ENCODE measurements at places on chromosomes 3 and 15.
A peak's percentile ranks its signal among the peaks of the same experiment; 100 is the strongest.

- DNase-seq: no peak
These were observed 227.6 kb upstream of the CHRNA7 start for GRCh38 chr15:31802761-31803160.

DNA sequence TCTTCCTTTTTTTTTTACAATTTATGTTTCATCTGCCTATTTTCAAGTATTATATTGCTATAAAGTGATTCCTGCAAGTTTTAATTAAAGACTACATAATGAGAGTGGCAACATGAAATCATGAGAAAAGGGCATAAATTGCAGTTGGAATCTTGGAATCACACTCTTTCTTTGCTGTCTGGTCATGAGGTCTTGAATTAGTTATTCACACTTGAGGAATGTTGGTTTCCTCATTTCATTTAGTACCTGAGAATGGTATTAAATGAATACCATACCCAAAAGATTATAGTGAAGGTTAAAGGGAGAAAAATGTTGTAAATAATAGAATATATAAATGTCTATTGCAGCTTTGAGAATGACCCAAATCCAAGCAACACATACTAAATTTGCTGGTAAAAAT is 25.8 kb upstream of the CNTN3 start:
- DNase-seq: no peak

- DNase-seq: peak; percentile 73
These were observed 84.9 kb downstream of the NECTIN3 start for GRCh38 chr3:111156517-111156916.

DNA sequence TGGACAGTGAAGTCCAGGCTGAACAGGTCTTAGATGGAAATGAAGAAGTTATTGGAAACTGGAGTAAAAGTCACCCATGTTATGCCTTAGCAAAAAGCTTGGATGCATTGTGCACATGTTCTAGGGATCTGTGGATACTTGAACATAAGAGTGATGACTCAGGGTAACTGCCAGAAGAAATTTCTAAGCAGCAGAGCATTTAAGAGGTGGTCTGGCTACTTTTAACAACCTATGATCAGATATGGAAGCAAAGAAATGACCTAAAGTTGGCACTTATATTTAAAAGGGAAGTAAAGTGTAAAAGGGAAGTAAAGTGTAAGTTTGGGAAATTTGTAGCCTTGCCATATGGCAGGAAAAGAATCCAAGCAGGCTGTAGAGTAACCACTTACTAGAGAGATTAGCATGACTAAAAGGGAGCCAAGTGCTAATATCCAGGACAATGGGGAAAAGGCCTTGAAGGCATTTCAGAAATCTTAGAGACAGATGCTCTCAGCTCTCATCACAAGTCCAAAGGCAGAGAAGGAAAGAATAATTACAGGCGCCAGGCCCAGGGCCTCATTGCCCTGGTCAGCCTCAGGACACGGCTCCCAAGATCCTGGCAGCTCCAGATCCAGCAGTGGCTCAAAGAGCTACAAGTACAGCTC is 73.9 kb upstream of the KCNH8 start:
- DNase-seq: no peak

GRCh38 chr15:40906991-40907802 is 12.9 kb downstream of the VPS18 start:
- DNase-seq: peak; percentile 55

GRCh38 chr3:114206342-114206741 is 27.5 kb upstream of the DRD3 start:
- DNase-seq: no peak

DNA sequence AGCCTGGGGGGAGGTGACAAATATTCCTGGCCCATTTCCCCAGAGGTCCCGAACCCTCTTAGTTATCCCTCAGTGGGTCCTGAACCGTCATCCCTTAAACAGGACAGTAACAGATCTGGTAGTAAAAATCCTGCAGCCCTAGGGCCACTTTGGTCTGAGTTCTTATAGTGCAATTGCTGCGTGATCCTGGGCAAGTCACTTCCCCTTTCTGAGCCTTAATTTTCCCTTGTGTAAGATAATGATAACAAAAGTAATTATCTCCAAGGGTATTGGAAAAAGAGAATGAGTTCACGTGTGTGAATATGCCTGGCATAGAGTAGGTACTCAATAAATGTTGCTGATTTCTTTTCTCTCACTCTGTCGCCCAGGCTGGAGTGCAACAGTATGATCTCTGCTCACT is 2.9 kb upstream of the JAGN1 start:
- DNase-seq: no peak

GRCh38 chr15:69587723-69588426 is 135.3 kb downstream of the RPLP1 start:
- no peak for DNase-seq

- DNase-seq: no peak
These were observed 19.5 kb downstream of the SENP2 start for GRCh38 chr3:185605566-185605965.

GRCh38 chr3:72111265-72112205 is 326.6 kb upstream of the PROK2 start:
- no peak for DNase-seq

DNA sequence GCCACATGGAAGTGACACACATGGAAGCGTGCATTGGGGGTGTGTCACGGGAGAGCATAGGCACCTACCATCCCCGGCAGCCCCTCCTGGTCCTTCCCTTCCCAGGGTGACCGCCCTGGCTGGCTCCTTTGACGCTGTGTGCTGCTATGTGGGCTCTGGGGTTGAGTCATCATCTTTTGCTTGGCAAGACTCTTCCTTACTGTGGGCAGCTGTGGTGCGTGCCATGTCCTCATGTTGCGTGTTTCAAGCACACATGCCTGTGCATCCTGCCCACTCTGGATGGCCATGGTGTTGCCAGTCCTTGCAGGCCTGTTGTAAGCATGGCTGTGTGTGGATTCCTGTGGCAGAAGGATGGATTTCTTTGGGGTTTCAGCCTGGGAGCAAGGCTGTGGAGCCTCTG is 14.0 kb downstream of the PLXNA1 start:
- peak; percentile 71 for DNase-seq

DNA sequence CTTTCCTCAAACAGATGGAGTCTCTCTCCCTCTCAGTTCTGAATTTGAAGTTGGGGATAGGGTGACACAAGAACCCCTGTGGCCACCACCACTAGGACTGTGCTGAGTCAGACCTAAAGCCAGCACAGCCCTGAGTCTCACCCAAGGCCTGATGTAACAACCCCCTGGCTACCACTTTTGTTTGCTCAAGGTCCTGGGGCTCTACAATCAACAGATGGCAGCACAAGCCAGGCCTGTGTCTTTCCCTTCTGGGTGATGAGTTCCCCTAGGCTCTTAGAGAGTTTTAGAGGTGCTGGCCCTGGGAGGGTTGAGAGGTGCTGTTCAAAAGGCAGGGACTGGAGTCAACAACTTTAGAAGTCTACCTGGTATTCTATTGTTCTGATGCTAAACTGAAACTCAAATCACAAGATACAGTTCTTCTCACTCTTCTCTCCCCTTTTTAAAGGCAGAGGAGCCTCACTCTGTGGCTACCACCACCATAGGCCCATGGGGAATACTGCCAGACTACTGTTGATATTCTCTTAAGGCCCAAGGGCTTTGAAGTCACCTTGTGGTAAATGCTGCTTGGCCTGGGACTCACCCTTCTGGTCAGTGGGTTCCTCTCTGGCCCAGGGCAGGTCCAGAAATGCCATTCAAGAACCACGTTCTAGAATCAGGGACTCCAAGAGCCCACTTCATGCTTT is 6.5 kb downstream of the OR5K4 start:
- no peak for DNase-seq
